ENCODE measurements at places on chromosomes 4 and X.

- no peak for DNase-seq
These were observed 27.7 kb downstream of the PJA1 start for GRCh38 chrX:69137371-69138117.

GRCh38 chr4:169907705-169908104, 118.5 kb downstream of the MFAP3L start:
- DNase-seq = no peak

GRCh38 chrX:40096395-40097091, 1.2 kb downstream of the BCOR start:
- DNase-seq = no peak

DNA sequence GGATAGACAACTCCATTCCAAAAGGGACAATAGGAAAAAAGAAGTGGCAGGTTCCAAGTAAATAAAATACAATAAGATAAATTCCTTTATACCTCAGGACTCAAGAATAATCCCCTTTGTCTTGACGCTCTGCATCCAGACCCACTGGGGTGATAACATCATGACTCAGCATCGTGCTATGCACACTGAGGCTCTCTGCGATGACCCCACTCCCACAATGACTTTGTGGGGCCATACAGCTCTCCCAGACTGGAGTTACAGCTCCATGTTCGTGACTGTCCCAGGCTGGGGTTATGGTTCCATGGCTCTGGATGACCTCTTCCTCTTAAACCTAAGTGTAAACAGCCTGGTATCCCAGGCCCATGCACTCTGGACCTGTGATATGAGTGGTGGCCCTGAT, 254.5 kb upstream of the ADGRL3 start:
- no peak for DNase-seq

- DNase-seq = no peak
These were observed 17.1 kb upstream of the CT47C1 start for GRCh38 chrX:119055687-119056086.

DNA sequence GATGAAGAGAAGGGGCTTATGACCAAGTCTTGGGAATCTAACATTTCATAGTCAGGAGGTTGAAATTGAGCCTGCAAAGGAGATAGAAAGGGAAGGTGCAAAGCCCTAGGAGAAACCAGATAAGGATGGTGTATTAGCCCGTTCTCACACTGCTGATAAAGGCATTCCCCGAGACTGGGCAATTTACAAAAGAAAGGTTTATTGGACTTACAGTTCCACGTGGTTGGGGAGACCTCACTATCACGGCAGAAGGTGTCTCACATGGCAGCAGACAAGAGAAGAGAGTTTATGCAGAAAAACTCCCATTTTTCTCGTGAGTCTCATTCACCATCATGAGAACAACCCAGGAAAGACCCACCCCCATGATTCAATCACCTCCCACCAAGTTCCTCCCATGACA, 129.5 kb upstream of the LNX1 start:
- no peak for DNase-seq

DNA sequence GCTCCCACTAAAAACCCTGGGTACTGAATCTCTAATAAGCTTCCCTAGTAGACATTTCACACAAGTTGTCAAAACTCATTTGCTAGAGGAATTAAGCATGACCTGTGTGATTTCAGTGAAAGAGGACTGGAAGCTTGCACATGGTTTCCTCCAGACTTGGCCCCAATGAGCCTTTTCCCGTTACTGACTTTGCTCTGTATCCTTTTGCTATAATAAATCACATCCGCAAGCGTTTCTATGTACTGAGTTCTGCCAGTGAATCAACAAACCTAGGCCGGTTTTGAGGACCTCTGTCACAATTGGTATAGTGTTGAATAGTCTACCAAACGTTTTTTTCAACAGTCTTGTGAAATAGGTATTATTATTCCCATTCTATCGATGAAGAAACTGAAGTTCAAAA, 8.2 kb downstream of the ATP11C start:
- DNase-seq = no peak

- DNase-seq = no peak
These were observed 702 bp downstream of the MMGT1 start for GRCh38 chrX:135973025-135973547.

DNA sequence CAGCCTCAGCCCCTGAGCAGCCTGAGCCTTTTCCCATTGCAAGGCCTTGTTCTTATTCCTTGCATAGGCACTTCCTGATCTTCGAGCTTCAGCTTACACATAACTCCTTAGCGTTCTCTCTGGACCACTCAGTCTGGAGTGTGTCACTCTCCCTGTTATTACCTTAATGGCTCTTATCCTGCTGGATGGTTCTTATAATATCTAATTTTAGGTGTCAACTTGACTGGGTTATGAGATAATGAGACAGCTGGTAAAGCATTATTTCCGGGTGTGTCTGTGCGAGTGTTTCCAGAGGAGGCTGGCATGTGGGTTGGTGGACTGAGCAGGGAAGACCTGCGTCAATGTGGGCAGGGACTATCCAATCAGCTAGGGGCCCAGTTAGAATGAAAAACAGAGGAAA, 75.7 kb downstream of the HAUS3 start:
- no peak for DNase-seq

DNA sequence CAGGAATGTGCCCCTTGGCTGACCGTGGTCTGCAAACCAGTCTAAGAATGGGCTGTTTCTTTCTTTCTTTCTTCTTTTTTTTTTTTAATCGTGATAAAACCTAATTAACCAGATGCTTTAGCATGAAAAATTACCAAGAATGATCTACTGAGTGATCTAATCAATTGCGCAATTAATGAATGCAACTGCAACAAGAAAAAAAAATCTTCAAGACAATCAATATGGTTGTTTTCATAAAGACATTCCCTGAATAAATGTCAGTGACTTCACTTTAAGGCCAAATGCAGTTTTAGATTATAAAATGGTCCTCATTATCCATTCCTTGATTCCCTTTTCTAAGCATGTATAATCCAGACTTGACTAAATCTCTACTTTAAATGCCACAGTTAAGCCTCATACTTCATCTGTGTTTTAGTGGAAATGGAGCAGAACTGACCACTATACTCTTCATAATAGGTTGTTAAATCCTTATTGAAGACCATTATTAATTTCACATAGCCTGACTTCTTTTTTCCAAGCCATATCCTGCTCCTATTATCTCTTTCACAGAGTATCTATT, 51.6 kb upstream of the SETD7 start:
- DNase-seq = no peak

DNA sequence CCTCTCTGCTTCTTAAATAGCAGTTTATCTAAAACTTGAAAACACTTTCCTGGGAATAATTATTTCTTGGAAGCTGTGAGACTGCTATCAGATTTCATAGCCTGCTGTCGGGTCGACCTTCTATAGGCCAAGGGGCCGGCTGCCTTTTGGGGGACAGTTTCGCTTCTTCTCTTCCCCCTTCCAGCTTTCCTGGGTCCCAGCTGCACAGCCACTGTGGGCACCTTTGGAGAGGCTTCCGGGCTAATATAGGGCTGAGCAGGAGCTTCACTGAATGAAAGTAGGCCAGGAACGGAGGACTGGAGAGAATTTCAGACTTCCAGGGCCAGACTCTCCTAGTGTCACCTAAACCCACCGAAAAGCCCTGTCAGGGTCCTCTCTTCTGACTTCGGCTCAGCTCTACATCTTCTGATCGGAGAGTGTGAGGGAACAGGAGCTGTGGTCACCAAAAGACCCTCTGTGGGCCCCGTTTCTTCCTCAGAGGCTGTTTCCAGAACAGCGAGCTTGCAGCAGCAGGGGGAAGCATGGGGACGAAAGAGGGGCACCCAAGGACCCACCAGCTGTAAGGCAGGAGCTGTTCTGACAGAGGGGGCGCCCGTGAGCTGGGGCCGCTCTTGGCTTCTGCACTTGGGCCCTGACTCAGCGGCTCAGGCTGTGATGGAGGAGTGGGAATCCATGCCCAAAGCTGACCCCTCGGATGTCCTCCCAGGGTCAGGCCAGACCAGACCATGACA, 620.6 kb downstream of the BCOR start:
- no peak for DNase-seq

DNA sequence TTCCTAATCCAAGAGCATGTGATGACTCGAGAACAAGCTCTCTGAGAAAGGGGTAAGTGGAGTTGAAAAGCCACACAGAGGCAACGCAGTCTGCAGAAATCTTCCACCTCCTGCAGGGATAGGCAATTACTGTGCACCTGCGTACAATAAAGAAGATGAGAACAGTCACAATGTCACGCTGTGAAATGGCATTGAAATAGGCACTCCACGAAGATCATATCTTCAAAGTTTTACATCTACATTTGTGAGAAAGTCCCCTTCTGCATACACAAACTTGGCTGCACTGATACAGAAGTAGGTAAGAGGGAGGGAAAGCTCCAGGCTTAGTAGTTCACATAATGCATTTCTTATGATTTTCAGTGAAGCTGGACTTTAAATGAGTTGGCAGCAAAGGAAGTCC, 27.1 kb downstream of the DDX60L start:
- DNase-seq = no peak

DNA sequence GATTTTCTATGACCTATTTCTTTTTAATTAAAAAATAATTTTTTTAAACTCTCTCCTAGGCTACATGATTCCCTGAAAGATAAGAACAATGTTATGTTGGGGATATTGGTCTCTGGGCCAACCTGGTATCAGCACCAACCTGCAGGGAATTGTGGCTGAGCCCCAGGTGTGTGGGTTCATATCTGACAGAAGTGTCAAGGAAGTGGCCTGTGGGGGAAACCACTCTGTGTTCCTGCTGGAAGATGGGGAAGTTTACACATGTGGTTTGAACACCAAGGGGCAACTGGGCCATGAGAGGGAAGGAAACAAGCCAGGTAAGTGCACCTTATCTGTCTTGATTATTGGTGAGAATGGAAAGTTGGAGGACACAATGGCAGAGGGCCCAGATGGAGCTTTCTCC, 13.5 kb downstream of the HERC3 start:
- DNase-seq = no peak

GRCh38 chrX:11499076-11500044, 166.4 kb downstream of the ARHGAP6 start:
- no peak for DNase-seq

GRCh38 chrX:86348669-86349068, 200.4 kb downstream of the DACH2 start:
- DNase-seq = no peak

DNA sequence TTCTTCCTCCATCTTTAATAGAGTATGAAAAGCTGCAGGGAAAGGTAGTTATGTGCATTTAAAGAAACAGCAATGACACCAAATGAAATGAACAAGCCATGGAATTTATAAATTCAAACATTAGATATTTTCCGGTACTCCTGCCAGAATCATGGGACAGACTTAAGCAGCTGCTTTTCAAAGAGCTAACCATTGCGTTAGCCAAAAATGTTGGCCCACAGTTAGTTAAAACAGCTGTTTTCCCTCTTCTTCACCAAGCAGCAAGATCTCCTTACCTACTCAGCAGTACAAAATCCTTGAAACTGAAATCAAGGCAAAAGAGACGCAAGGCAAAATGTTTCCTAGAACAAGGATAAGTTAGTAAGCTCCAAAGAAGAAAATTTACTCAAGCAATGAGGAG, 64.0 kb downstream of the MANBA start:
- DNase-seq = no peak

GRCh38 chr4:2077537-2078460, 18.7 kb downstream of the NAT8L start:
- DNase-seq = no peak

DNA sequence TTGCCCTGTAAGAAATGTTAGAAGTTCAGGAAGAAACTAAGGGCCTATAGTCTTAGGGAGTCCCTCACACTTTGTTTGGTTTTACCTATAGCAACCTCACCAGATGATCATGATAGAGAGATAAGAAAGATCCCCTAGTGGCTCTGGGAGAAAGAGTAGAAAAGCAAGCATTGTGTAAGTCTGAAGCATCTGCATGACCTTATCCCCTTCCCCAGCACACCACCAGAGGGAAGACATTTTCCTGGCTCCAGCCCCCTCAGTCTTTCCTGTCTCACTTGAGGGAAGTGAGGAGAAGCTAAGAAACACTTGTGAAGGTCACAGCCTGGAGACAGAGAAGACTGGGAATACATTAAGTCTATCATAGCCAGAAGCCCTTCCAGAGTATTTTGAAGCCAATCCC, 154.0 kb downstream of the EVC2 start:
- no peak for DNase-seq

- no peak for DNase-seq
These were observed 91.7 kb downstream of the SPATA18 start for GRCh38 chr4:52142816-52143215.

GRCh38 chrX:16695079-16695676, 17.3 kb downstream of the CTPS2 start:
- no peak for DNase-seq

- no peak for DNase-seq
These were observed 1695.2 kb downstream of the STIM2 start for GRCh38 chr4:28555866-28556265.

GRCh38 chrX:114985967-114986592, 31.3 kb downstream of the IL13RA2 start:
- no peak for DNase-seq

- DNase-seq = no peak
These were observed 542 bp upstream of the KLF8 start for GRCh38 chrX:56231537-56232090.

DNA sequence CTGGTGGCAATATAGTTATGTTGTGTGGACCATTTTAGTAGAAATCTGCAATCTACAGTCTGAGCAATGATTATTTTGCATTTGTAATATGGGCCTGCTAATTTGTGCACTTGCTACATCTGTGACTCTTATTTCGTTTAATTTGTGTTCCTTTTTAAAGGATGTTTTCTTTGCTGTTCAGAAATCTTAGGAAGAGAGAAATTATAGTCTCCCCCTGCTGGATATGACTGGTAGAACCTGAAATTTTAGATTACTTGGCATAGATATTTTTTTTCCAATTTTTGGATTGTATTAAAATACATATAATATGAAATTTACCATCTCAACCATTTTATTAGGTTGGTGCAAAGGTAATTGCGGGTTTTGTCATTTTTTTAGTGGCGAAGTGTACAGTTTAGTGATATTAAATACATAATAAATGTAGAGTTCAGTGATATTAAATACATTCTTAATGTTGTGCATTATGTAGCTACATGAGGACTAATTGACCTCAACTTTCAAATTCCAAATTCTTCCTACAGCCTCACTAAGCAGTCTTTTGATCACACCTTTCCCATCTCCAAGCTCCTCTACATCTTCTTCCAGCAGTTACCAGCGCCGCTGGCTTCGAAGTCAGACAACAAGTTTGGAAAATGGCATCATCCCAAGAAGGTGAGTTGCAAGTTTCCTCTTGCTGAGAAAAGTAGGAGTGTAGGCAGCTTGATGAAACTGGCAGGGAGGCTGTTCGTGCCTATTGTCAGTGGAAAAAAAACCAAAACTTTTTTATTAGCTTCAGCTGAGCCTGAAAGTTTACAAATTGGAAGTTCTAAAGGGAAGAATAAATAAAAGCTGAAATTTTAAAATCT, 82.2 kb downstream of the FNIP2 start:
- DNase-seq = no peak

DNA sequence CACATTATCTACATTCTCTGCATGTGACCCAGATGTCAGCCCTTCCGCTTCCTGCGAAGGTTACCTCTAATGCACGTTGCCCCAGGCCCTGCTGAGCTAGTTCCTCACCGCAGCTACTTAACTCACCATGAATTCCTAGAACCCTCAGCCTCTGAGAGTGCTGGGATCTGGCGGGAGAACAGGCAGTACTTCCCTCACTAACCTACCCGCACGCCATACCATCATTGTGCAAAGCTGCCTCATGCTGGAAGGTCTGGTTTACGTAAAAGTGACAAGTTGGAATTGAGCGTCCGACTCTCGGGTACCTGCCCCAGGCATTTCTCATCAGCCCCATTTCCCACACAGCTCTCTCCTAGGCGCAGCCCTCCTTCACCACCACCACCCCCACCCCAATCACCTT, 6.3 kb downstream of the SLC25A4 start:
- DNase-seq = no peak
